ENCODE measurements at places on chromosomes 4 and X. TPM values are rescaled to one million over a fixed set of nuclear protein-coding genes. Genes with fewer than 3 reads are reported as not detected.

WDFY3 gene
- total RNA-seq = 0.48 TPM

TMSB15C gene
- total RNA-seq = 4.7 TPM

NAA10 gene
- 128 TPM for total RNA-seq

DDX53 gene
- not detected for total RNA-seq

WNK3 gene
- total RNA-seq = 0.05 TPM

ACSL4 gene
- total RNA-seq = 101 TPM

PNCK gene
- total RNA-seq = 0.18 TPM

CFAP299 gene
- not detected for total RNA-seq

ZNF330 gene
- total RNA-seq = 57.9 TPM

APOO gene
- 22.4 TPM for total RNA-seq

PPP1R3F gene
- 7.9 TPM for total RNA-seq

SPANXC gene
- not detected for total RNA-seq

WAS gene
- total RNA-seq = 117 TPM

TBC1D8B gene
- total RNA-seq = 0.43 TPM

GLRA2 gene
- total RNA-seq = not detected

GPR101 gene
- not detected for total RNA-seq

ADGRG4 gene
- total RNA-seq = not detected

LUZP4 gene
- total RNA-seq = not detected

SAGE1 gene
- not detected for total RNA-seq

MAGEB1 gene
- total RNA-seq = not detected

PNMA6A gene
- 0.87 TPM for total RNA-seq

SSX4B gene
- total RNA-seq = not detected

WDR19 gene
- total RNA-seq = 8.9 TPM

F9 gene
- not detected for total RNA-seq

PPP2R2C gene
- total RNA-seq = not detected

MAPK10 gene
- total RNA-seq = not detected

TLR10 gene
- total RNA-seq = not detected

COL4A5 gene
- not detected for total RNA-seq

RNF212 gene
- total RNA-seq = 0.85 TPM

GPC3 gene
- 0.25 TPM for total RNA-seq

EIF4E gene
- 142 TPM for total RNA-seq

PLP1 gene
- total RNA-seq = not detected

SYTL4 gene
- not detected for total RNA-seq

RAP1GDS1 gene
- total RNA-seq = 64.3 TPM

Measured in activated T-helper 2 cell treated with anti-CD3 and anti-CD28 coated beads, Interferon-gamma antibody, Interleukin-2, Interleukin-4, amounts not matched to agents 10 μg/mL and 5 μg/mL and 100 μg/mL, durations not matched to agents 14 hours and 24 hours and 36 hours (primary cell).